Caco-2 (cell line): ENCODE measurements at places on chromosomes 12 and 14.

DNA sequence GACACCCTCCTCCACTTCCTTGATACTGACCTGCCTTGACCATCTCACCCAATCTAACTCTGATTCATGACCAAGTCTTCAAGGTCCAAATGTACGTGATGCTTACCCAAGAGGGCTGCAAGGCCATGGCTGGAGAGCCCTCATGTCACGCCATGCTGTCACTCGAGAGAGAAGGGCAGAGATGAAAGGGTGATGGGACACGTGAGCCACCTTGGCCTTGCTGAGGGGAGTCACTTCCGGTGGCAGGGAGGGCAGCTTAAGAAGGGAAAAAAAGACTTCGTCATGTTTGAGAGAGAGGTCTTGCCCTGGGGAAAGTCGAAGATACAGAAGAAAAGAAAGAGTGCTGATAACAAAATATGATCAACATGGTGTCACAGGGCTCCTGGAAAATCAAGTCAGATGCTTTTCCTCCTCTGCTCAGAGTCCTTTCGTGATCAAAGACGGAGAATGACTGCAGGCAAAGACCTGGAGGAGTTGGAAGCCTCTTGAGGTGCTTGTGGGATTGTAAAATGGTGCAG lies 3.3 kb upstream of the SCARB1 start:
- DNase-seq, result no peak

DNA sequence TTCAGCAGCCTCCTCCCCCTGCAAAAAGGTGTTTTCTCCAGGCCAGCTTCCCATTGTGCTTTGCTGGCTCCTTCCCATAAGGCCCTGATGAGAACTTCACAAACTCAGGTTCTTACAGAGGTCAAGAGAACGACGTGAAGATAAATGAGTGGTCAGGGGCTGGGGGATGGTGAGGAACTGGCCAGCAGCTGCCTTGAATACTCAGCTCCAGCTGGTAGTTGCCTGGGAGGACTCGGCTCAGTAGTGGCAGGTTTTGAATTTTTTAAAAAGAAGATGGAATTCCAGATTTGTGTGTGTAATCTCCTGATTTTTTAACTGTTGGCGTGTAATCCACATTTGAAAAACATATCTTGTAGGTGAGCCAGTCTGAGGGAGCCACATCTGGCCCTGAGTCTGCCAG lies 5.9 kb downstream of the DDX55 start:
- no peak for DNase-seq

GRCh38 chr14:105333613-105334364 lies 19.2 kb downstream of the PACS2 start:
- DNase-seq, result no peak

DNA sequence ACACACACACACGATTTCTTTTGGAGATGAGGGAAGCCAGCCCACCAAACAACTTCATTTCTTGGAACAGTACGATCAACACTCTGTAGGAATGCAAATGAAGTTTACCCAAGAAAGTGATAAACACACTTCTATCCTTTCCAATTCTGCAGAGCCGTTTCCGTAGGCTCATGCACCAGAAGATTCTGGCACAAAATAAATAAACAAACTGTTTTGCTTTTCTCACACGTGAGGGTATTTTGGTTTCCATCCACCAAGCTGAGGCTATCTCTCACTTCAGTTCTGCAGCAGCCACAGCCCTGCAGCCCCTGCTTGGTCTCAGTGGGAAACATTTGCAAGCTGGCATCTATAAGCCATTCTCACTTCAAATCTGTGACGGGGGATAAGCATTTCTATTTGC lies 15.3 kb upstream of the TSPAN11 start:
- no peak for DNase-seq

- DNase-seq, result no peak
Observed at GRCh38 chr12:53227836-53228235, 4.2 kb downstream of the RARG start.

- no peak for DNase-seq
Observed at GRCh38 chr14:85958069-85958468, 428.1 kb downstream of the FLRT2 start.

DNA sequence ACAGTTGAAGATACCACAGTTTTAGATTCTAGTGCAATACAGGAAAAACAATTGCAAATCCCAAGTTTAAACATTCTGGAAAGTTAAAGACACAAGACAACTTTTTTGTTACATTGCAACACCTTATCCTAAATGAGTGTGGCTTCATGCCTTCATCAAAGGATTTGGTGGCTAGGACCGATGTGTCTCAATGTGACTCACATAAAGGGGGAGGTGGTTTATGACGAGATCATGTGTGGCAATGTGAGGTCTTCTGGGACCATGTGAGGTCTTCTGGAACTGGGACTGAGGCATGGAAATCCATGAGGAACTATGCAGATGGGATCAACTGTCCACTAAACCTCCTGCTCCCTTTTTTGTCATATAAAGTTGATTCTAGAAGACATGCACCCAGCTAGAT lies 166.2 kb downstream of the PAX9 start:
- no peak for DNase-seq

DNA sequence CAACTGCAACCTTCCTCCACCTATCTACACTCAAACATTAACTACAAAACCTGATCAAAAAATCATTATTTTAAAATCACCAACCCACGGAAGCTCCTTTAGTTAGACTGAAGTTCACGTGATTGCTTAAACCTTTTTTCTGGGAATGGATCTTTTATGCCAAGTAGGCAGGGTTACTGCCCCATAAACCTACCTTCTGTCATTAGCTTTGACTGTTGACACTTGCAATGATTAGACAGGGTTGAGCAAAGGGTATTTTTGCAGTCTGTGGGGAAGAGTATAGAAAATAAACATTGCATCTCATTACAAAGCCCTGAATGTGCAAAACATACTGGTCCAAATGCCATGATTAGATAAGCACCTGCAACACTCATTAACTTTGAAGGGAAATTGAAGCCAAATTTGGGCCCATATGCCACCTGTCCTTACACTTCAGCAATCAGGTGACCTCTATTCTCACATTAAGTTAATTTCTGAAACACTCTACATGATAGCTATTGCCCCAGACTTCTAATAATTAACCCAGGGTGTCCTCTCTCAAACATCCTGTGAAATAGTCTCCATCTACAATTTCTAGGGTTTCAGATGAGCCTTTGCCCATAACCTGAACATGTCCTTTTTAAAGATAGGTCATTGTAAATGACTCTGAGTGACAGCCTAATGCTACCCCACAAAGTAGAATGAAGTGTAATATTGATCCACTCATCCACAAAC lies 156.0 kb upstream of the PLEKHG7 start:
- peak; percentile 37 for DNase-seq

DNA sequence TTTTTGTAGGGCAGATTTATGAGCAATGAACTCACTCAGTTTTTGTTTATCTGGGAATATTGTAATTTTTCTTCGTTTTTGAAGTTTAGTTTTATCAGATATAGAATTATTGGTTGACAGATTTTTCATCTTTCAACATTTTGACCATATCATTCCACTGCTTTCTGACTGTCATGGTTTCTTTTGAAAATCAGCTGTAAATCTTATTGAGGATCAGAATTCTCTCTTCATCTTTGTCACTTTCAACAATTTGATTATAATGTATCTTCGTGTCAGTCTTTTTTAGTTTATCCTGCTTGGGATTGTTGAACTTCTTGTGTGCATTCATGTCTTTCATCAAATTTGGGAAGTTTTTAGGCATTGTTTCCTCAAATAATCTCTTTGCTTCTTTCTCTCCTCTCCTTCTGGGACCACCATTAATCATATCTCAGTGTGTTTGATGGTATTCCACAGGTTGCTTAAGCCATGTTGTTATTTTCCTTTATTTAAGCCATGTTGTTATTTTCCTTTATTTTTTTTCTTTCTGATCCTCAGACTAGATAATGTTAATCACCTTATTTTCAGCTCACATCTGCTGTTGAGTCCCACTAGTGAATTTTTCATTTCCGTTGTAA lies 229.7 kb upstream of the GARIN2 start:
- DNase-seq, result no peak

GRCh38 chr12:124517260-124518050 lies 50.0 kb downstream of the NCOR2 start:
- DNase-seq, result no peak

- no peak for DNase-seq
Observed at GRCh38 chr12:98422359-98422758, 93.0 kb upstream of the TMPO start.

GRCh38 chr14:83561261-83561660 lies 1968.7 kb upstream of the FLRT2 start:
- no peak for DNase-seq

DNA sequence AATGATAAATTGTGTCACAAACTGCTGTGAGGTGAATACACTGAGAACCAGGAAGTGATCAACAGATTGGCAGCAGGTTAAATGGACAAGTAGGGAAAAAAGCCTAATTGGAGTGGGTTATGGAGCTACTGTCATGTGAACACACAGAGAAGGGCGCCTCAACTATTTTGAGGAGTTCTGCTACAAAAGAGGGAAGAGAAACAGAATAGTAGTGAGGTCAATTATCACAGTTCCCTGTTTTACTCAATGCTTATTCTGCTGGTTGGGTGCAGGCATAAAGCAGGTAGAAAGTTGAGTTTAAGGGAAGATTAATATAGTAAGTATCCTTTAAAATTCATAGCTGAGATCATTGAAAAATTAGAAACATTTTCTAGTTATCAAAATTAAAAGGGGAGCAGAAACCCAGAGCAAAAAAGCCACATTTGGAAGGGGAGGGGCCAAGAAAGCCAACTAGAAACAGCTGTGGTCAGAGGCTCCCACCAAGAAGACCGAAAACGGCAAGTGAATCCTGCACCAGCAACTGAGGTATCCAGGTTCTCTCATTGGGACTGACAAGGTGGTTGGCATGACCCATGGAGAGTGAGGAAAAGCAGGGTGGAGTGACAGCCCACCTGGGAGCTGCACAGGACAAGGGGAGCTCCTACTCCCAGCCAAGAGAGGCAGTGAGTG lies 105.7 kb downstream of the ZC3H14 start:
- no peak for DNase-seq

- DNase-seq, result no peak
Observed at GRCh38 chr12:131599190-131600159, 111.4 kb upstream of the SFSWAP start.

DNA sequence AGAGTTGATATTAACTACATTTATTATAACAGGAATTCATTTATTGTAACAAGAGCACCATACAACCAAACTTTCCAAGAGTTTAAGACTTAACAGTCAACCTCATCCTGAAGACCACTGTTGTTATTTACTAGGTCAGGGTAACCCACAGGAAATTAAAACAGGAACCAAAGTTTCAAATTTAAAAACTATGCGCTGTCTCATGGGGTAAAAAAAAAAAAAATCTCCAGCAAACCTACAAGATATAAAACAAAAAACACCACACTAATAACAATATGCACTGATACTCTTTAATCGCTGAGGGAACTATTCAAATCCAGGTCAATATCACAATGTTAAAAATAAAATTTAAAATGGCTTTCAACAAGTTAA lies 44.5 kb downstream of the FOXN3 start:
- no peak for DNase-seq

GRCh38 chr14:54105898-54106297 lies 149.3 kb upstream of the BMP4 start:
- DNase-seq, result no peak

DNA sequence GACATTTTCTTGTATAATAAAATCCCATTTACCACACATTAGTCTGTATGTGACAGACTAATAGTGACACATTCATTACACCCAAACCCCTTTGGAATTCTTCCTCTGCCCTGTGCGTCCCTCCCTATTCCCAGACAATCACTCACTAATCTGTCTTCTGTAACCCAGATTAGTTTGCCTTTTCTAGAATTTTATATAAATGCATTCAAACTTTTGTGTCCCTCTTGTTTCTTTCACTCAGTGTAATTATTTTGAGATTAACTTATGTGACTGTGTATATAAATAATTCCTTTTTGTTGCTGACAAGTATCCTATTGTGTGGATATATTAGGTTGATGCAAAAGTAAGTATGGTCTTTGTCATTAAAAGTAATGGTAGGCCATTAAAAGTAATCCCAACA lies 27.6 kb upstream of the HIP1R start:
- DNase-seq, result no peak

GRCh38 chr12:18797604-18798003 lies 59.7 kb downstream of the CAPZA3 start:
- DNase-seq, result no peak

- no peak for DNase-seq
Observed at GRCh38 chr14:100321473-100322137, 1.5 kb upstream of the SLC25A47 start.

DNA sequence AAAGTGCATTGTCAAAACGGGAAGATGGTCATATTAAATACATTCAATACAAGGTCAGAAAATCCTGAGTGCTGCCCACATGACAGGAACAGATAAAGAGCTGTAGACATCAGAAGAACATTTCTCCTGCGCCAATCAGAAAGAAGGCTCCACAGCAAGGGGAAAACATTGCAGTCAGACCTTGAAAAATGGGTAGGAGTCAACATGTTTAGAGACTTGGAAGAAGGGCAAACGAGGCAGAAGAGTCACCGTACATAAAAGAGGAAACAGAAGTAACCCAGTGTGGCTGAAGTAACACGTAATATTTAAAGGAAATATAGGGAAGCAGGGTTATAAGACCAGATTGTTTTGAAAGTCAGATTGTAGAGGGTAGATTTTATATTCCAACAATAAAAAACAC lies 11.9 kb downstream of the SPPL3 start:
- no peak for DNase-seq

- DNase-seq, result no peak
Observed at GRCh38 chr14:50399251-50400032, 2.8 kb upstream of the CDKL1 start.

DNA sequence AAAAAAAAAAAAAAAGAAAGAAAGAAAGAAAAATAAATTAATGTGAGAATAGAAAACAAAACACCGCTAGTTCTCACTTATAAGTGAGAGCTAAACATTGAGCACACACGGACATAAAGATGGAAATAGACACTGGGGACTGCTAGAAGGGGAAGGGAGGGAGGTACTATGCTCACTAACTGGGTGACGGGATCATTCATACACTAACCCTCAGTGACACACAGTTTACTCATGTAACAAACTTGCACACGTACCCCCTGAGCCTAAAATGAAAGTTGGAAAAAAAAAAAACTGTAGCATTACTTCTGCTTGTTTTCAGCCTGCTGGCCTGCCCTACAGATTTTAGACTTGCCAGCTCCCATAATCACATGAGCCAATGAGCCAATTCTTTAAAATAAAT lies 10.5 kb upstream of the PRMT5 start:
- no peak for DNase-seq

DNA sequence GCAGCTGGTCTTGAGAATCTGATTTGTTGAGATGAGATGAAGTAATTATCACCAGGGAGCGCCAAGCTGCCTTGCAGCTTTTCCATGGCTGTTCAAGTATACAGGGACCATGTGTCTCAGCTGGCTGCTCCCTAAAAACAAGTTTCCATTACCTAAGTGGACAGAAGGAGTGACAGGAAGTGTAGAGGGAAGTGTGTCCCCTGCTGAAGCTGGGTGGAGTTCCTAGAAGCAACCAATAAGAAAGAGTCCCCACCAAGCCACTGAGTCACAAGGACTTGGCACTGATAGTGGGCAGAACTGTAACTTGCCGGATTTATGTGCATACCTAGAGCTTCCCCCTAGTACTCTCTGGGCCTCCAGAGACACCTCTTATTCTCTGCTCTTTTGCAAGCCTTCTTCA lies 1.5 kb upstream of the GPX2 start:
- DNase-seq, result no peak
